ENCODE measurements at places on chromosomes 2 and 18.

- DNase-seq = no peak
Observed at GRCh38 chr2:36337354-36337753, 18.2 kb upstream of the CRIM1 start.

- no peak for DNase-seq
Observed at GRCh38 chr18:66615176-66615575, 11.3 kb upstream of the CDH19 start.

GRCh38 chr18:54679318-54680149, 88.5 kb downstream of the DYNAP start:
- DNase-seq = no peak

DNA sequence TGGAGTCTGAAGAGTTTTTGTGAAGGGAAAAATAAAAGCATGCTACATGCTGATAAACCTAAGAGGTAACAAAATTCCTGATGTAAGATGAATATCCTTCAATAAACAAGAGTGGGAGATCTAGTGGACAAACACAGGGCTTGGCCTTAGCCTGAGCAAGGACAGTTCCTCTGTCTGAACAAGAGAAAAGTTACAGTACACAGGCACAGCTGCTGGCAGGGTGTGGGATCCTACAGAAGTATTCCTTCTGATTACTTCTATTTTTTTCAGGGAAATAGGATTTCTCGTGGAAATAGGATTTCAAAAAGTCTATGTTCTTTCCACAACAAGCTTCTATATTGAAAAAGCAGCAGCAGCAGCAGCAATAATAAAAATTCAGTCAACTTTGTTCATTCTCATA, 54.1 kb downstream of the NBAS start:
- no peak for DNase-seq

DNA sequence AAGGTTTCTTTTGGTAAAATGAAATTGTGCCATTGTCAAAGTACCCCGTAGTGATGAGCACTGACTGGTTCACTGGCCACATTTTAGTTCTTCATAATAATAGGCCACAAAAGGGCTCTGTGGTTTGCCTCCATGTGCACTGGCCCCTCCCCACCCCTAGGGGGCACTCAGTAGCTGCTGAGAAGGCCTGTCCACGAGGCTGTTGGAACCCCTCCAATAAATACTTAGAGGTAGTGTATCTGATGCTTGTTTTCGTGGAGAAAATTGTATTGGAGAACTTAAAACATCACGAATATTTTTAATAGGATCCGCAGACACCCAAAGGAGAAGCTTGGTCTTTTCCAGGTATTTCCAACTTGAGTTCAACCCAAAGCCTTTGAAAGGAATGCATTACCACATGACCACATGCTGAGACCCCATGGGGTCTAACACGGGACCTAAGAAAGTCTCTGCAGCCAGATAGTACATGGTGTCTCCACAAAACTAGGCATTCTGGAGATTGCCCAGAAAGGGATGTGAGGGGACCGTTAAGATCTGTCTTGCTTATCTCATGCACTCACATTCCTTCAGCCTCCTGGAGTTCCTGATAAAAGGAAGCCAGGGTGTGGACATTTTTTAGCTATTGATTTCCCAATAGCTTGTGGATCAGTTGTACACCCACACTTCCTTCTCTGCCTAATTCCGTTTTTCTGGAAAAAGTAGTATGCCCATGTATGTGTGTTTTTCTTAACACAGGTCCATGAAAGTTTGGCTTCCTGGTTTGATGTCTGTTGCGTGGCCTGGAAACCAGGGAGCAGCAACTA, 28.5 kb upstream of the NOSTRIN start:
- no peak for DNase-seq

DNA sequence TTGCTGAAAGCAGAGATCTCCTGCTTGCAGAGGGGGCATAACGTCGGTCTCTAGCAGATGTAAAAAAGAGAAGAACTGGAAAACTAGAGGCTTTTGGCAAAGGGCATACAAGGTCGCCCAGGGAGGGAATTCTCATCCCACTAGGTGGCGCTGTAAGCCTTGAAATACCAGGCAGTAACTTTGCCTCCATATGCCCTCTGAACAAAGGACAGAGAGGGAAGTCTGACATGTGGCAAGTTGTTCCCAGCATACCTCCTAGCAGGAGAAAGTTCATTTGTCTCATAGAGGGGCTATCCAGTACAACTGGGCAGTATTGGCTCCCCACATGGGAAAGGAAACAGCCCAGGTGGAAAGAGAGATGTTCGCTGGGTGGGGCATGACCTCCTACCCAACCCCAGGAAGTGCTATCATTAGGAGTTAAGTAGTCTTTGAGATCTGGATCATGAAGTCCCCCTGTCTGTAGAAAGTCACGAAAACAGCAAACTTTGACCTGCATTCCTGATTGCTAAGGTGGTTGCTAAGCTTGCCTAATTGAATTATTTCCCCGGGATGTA, 39.9 kb downstream of the STK17B start:
- DNase-seq = no peak

DNA sequence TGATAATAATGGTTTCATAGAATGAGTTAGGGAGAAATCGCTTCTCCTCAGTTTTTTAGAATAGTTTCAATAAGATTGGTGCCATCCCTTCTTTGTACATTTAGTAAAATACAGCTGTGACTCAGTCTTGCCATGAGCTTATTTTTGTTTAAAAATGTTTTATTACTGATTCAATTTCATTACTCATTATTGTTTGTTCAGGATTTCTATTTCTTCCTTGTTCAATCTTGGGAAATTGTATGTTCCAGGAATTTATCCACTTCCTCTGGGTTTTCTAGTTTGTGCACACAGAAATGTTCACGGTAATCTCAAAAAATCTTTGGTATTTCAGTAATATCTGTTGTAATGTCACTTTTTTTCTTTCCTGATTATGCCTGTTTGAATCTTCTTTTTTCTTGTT, 371.5 kb upstream of the SETBP1 start:
- DNase-seq = no peak

GRCh38 chr2:32947076-32947483, 327 bp downstream of the LTBP1 start:
- DNase-seq = no peak

- no peak for DNase-seq
Observed at GRCh38 chr2:11292464-11293255, 51.8 kb downstream of the ROCK2 start.

DNA sequence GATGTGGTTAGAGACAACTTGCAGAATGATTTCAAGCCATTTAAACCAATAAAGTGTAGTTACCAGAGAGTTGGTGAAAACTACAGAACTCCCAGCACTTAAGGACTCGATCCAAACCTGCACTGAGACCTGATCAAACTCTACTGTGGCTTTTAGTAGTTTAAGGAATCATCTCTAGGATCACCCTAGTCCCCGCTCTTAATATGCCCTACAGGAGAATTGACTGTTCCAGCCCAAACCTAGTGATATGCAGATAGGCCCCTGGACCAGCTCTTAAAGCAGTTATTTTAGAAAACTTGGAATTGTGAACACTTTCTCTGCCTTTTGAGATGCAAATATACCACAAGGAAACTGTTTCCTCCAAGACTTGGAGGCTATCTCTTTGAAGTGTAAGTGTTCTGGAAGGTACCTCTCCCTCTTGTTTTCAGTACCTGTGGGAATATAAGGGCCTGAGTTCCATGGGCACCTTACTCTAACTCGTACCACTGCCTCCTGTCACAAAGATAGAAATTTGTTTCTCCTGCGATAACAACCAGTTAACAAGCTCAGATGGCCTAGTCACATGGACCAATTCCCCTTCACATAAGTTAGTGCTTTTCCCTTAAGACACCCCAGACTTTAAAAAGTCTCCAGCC, 1367.2 kb upstream of the SLC39A10 start:
- no peak for DNase-seq

- DNase-seq = no peak
Observed at GRCh38 chr18:3061581-3062312, 48.8 kb upstream of the LPIN2 start.

DNA sequence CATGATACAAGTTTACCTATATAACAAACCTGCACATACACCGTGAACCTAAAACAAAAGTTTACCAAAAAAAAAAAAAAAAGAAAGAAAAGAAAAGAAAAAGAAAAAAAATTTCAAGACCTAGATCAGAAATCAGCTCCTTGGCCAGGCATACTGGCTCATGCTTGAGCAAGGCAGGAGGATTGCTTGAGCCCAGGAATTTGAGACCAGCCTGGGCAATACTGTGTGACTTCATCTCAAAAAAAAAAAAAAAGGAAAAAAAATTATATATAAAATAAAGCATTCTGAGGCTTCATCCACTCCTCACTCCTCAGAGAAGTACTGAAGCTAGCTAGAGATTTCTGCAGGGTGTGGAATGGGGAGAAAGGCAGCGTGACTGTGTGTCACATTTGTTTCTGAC, 11.8 kb upstream of the PROC start:
- DNase-seq = no peak

DNA sequence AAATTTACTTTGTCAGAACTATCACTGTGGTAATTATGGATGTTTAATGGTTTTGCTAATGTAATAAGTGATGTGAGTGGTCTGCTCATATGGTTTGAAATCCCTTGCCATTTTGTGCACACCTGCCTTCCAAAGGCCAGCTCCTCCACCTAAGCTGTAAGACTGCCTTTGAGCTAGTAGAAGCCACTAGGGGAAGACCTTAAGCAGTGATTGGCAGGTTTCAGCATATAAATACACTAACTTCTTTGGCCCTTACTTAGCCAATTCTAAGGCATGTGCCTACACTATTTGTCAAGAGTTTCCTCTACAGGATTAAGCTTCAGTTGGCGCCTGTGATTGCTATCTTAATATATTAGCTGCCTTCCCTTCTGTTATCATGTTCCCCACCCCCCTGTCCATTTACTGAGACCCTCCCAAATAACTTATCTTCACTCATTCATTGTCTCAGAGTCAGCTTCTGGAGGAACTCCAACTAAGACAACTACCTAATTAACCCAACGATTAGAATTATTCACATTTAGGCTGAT, 141.1 kb downstream of the MBD5 start:
- no peak for DNase-seq

- DNase-seq = no peak
Observed at GRCh38 chr2:5693287-5694201, 1.4 kb downstream of the SOX11 start.

DNA sequence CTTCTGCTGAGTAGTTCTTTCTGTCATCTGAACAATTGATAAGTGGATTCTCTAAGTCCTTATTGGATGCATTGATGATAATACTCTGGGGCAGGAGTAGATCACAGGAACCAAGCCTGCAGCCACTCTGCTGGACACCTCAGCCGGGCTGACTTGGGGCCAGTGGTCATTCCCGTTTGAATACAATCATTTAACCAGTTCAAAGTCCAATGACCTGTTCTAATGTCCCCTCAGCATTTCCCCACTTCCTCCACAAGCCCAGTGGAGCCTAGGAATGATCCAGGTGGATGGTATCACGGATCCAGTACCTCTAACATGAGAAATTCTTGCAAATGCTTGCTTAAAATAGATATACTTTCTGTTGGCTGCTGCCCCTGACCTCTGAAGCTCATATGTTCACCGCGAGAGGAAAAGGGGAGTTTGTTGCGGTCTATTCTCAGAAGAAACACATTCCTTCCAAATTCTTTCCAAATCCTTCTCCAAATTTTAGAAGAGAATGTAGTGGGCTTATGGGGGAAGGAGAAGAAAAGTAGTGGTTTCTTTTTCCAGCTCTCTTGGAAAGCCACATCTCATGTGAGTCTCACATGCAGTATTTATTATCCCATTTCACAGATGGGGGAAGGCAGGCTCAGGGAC, 170.9 kb downstream of the INHBB start:
- DNase-seq = no peak

GRCh38 chr18:34153711-34154110, 71.0 kb downstream of the NOL4 start:
- DNase-seq = no peak

GRCh38 chr2:46018773-46019591, 278.2 kb upstream of the EPAS1 start:
- no peak for DNase-seq

- DNase-seq = no peak
Observed at GRCh38 chr2:119772128-119772527, 12.4 kb downstream of the PTPN4 start.

DNA sequence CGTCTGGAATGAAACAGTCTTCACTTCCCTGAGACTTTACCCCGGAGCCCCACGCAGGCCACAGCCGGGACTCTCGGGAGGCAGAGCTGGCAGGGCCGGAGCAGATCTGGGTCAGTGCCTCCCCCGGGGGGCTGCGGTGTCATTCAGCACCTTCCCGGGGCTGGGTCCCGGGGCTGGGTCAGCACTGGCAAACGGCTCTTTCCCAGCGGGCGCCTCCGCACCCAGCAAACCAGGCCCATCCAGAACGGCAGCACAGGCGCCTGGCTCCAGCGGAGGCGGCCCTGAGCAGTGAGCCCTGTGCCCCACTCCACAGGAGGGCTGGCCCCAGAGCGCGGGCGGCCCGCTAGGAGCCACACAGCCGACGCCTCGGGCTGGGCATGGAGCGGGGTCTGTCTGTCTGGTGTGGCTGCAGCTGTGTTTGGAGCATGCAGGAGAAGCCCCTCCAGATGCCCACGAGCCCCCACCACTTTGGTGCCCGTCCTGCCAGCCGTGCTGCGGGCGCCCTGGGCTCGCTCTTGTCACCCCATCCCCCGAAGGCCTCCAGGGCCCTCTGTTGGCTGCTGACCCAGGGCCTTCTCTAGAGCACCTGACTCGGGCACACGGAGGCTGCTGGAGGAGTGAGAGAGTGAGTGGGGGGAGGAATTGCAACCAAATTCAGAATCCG, 132.1 kb upstream of the CTDP1 start:
- no peak for DNase-seq

DNA sequence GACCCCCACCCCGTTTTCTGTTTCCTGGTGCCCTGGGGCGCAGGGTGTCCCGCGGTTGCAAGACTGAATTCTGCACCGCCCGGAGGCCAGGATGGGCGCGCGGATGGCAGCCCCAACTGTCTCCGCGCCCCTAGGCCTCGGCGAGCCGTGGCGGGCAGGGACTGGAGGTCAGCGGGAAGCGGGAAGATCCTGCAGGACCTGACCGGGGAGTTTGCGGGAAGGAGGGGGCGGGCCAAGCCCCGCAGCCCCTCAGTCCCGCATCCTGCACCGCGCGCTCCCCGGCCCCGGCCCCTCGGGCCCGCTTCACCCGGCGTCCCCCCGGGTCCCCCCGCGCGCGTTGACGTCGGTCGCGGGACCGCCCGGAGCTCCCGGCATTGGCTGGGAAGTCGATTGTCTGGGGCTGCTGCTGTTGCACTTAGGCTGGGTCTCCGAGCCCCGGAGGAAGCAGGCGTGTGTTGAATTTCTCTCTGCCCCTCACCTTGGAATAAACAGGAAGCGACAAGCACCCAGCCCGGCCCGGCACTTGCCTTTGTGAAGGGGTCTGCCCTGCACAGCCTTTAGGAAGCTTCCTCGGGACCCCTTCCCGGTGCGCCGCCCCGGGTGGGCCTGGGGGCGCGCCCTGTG, at the start of gene LDLRAD4:
TSS of gene LDLRAD4 (plus strand) at position 393 of the 624 bp plus-strand sequence.
- no peak for DNase-seq

GRCh38 chr18:35073186-35074105, 32.2 kb downstream of the MAPRE2 start:
- no peak for DNase-seq

DNA sequence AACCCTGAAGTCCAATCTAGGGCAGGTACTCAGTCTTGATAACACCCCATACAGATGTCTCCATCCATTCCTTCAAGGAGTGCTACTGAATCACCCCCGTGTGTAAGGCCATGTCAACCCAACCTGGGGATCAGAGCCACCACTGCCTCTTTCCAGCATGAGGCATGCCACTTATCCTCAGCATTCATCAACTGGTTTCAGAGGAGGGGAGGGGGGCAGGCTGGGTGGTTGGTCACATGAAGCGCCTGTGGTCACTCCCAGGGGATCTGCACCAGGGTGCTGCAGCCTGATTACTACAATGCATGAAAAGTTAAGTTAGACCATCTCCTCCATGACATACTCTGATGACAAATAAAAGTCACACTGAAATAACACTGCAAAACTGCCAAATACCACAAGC, 65.0 kb downstream of the UXS1 start:
- DNase-seq = no peak

Measured in activated gamma-delta T cell (primary cell).